ENCODE measurements at places on chromosomes 11 and 22. TPM values are rescaled to one million over a fixed set of nuclear protein-coding genes. Genes with fewer than 3 reads are reported as not detected.

The CYP2R1 gene
- 6.3 TPM for total RNA-seq

The NELL1 gene
- total RNA-seq: not detected

The OR51I1 gene
- total RNA-seq: not detected

The KCNJ1 gene
- not detected for total RNA-seq

The B4GALNT4 gene
- total RNA-seq: not detected

The ESAM gene
- total RNA-seq: 84.0 TPM

The PGM2L1 gene
- 2.8 TPM for total RNA-seq

The TOMT gene
- not detected for total RNA-seq

The SLC22A9 gene
- total RNA-seq: not detected

The MS4A7 gene
- total RNA-seq: 188 TPM

The CDON gene
- total RNA-seq: 12.0 TPM

The GRM5 gene
- 0.22 TPM for total RNA-seq

The FAT3 gene
- total RNA-seq: 0.45 TPM

The C1QTNF6 gene
- total RNA-seq: 1.3 TPM

The KCNJ11 gene
- 3.5 TPM for total RNA-seq

The KRTAP5-2 gene
- not detected for total RNA-seq

The PPP6R3 gene
- total RNA-seq: 81.3 TPM

The POLD3 gene
- 12.5 TPM for total RNA-seq

The FJX1 gene
- 28.8 TPM for total RNA-seq

The TECTA gene
- total RNA-seq: 0.84 TPM
